ENCODE measurements at places on chromosomes 5 and 9.
A peak's percentile ranks its signal among the peaks of the same experiment; 100 is the strongest.

DNA sequence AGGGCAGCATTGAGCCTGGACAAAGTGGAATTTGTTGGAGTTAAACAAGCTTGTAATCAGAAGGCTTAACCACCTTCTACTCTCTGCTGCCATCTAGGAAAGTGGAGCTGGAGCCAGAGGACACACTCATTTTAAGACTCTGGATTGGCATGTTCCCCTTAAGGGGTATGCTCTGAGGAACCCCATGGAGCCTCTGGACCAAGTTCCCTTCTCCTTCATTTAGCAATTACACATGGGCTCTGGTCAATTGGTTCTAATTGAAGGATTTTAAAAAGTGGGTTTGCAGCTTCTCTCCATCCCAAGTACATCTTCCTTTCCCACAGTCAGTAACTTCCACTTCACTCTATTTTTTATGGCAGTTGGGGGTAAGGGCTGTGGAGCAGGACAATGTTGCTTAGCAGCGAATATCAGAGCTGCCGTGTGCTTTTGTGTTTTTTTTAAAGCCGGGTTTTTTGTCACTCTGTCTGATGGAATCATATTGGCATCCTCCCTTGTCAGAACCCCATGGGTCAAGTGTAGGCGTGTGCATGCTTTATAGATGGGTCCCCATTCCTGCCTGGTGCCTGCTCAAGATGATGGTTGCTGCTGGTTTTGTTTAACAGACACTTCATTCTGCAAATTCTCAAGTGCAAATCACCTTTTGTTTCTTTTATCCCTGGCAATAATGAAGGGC, 330.7 kb upstream of the ADAMTSL1 start:
- DNase-seq = no peak

DNA sequence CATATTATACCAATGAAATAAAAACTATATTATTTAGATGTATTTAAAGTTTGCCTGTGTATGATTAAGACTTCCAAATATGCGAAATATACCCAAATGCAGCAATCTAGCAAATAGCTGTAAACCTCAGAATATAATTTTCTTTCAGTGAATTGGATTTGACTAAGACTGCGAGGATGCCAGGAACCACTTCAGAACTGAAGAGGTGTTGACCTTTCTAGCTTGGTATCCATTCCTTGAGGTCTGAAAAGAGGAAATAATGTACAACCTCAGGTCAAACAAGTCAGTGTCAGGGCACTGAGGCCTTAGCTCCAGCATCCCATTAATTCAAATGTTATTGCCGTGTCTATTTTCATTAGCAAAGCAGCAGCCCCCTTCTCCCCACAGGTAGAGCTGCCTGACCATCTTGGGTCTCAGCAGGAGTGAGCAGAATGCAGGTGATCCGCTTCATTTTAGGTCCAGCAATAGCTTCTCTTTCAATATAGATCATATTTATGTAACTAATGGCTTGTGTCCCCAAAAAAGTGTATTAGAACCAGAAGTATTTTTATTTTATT, 100.0 kb downstream of the KIAA1958 start:
- DNase-seq = no peak

DNA sequence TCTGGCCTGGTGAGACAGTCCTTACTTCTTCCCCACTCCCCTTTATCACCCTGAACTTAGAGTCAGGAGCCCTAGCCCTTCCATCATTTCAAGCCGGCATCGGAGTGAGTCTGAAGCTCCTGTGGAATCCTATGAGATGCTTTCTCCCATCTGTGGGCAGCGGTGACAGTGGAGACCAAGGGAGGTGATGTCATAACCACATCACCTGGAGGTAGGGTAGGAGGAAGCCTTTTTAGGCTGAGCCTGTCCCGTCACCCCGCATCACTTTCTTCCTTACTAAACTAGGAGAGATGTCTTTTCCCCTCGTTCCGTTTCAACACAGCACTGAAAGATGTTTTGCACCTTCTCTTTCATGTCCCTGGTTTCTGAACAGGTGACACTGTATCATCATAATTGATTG, 124.1 kb upstream of the WWC1 start:
- no peak for DNase-seq

- no peak for DNase-seq
Measured at GRCh38 chr5:152606776-152607364, 201.8 kb upstream of the NMUR2 start.

DNA sequence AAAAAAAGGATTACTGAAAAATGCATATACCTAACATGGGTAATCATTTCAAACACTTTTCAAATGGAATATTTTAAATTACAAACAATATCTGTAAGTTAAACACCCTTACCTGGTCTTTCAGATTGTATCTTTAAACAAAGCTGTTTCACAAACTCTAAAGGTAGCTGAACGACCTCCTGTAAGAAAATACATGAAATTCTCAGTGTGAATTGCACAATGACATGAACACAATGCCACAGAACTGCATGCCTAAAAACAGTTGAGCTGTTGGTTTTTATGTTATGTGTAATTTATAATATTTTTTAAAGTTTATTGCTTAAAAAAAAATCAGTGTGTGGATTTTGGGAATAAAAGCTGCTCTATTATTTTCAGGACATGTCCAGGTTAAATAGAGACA, 17.5 kb downstream of the IPPK start:
- no peak for DNase-seq

DNA sequence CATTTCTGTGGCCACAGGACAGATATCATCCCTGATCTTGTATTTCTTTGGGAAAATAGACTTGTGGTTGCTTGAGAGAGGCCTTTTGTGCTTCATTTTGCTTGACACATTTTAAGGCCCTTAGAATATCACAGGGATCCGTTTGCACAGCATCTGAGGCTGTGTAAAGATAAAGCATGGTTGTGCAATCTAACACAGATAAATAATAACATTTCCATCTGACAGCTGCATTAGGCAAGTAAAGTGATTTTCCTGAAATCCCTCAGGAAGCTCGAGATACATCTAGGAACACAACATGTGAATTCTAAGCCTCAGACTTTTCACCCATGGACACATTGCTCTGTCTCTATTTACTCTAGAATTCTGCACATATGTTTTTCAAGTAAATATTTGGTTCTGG, 212.8 kb upstream of the ADAMTSL1 start:
- DNase-seq = no peak

DNA sequence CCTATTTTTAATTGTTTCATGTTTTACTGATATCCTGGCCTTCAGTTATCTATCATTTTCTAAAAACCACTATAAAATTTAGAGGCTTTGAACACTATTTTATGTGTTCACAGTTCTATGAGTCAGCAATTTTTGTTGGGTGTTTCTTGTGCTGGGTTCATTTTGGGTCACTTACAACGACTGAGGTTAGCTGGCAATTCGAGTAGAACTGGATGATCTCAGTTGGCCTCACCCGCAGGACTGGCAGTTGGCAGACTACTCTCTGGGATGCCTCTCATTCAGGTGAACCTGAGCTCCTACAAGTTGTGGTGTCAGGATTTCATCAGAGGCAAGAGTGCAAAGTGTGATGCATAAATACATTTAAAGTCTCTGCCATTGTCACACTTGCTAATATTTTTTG, 151.0 kb upstream of the PAPPA start:
- no peak for DNase-seq

- DNase-seq = no peak
Measured at GRCh38 chr5:77312413-77312812, 101.9 kb downstream of the PDE8B start.

DNA sequence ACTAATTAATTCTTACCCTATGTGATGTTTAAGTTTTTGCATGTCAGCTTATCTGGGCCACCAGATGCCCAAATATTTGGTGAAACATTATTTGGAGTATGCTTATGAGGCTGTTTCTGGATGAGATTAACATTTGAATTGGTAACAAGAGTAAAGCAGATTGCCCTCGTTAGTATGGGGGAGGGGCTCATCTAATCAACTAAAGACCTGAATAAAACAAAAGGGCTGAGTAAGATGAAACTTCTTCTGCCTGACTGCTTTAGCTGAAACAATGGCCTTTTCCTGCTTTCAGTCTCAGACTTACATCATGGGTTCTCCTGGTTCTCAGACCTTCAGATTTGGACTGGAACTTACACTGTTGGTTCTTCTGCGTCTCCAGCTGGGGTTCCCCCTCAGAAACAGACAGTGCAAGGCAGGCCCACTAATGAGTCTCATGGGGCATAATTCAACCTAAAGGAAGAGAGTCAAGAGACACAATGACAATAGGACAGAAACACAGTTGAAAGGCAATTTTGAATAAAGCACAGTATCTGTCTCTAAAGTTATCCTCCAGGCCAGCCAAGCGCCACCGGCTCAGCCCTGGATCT, 288.4 kb downstream of the CAAP1 start:
- DNase-seq = peak; percentile 65

GRCh38 chr5:53403758-53404157, 76.7 kb upstream of the FST start:
- no peak for DNase-seq

- no peak for DNase-seq
Measured at GRCh38 chr9:33178972-33179697, 12.0 kb upstream of the B4GALT1 start.

GRCh38 chr9:75669721-75670120, 220.8 kb upstream of the PCSK5 start:
- DNase-seq = no peak

GRCh38 chr5:158869092-158869491, 230.6 kb downstream of the EBF1 start:
- no peak for DNase-seq

DNA sequence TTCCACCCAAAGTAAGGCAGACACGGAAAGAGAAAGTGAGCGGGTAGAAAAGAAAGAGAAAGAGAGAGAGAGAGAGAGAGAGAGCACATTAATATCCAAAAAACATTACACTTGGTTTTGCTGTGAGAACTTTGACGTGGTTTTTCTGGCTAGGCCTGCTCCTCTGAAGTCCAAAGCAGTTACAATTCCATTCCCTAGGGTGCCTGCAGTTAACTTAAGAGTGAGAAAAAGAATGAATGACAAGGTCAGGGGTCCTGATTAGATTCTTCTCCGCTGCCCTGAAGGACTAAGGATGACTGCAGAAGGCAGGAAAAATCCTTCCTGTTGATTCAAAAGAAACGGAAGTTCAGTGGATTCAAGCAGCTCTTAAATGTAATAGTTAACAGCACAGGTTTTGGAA, 589.8 kb downstream of the PRELID2 start:
- no peak for DNase-seq

DNA sequence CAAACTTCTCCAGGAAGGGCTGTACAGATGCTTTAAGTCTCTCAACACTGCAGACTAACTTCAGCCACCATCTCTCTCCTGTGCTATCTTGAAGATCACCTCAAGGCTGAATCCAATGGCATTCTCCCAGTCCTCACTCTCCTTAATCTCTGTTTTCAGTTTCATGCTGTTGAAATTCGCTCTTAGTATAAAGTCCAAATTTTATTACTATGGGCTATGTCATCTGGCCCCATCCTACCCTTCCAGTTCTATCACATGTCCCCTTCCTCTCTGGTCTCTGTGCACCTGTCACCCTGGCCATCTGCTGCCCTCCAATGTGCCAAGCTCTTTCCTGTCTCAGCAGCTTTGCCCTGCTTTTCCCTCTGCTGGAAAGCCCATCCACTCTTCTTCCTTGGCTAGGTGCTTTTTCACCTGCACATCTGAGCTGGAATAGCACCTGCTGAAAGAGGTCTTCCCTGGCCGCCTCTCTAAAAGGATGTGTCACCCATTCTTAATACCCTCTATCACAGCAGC, 284.7 kb upstream of the MAP3K1 start:
- no peak for DNase-seq

GRCh38 chr9:114484854-114485443, 20.3 kb downstream of the WHRN start:
- DNase-seq = peak; percentile 31

DNA sequence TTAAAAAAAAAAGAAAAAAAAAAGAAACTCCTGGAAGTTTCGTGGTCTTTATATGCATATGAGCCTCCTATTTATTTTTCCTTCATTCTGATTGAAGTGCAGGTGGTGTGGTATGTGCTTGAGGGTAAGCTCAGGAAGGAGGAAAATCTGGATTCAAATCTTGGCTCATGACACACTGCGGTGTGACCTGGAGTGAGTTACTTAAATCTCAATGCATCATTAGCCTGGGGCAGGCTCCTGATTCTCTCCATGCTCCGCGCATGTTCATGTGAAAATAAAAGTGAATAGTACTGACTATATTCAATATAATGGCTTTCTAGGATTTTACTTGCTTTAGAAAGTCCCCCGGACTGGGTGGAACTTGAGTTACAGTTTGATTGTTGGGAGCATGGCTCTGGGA, 35.6 kb downstream of the PTTG1 start:
- no peak for DNase-seq

- DNase-seq = no peak
Measured at GRCh38 chr5:139079991-139080610, 118.1 kb downstream of the SIL1 start.

DNA sequence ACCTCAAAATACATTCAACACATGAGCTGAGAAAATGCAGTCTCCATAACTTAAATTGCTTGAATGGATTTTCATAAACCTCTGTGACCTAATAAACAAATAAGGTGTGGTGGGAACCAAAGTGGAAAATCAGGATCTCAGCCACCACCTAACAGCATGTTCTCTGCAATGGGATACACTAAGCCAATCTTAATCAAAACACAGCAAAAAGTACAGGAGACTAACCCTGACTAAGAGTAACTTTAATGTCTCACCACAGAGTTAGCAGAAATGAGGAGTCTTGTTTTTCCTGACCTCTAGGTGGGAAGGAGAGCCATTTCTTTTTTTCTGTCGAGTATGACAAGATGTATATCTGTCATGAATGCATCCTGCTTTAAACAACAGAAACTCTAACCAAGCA, 48.5 kb downstream of the PLK2 start:
- no peak for DNase-seq

DNA sequence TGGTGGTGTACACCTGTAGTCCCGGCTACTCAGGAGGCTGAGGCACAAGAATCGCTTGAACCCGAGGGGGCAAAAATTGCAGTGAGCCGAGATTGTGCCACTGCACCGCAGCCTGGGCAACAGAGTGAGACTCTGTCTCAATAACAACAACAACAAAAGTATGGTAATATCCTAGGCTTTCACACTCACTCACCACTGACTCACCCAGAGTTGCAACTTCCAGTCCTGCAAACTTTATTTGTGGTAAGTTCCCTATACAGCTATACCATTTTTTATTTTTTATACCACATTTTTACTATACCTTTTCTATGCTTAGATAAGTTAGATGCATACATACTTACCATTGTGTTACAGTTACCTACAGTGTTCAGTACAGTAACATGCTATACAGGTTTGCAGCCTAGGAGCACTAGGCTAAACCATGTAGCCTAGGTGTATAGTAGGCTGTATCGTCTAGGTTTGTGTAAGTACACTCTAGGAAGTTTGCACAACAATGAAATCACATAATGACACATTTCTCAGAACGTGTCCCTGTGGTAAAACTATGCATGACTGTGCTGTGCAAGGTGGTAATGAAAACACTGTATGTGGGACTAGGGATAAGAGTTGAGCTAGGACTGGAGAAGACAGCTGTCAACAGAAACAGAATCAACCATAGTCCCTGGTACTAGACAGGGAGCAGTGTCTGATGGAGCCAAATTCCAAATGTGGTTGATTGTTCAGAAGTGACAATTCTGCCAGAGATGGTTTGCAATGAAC, 109.5 kb upstream of the RAD23B start:
- no peak for DNase-seq

DNA sequence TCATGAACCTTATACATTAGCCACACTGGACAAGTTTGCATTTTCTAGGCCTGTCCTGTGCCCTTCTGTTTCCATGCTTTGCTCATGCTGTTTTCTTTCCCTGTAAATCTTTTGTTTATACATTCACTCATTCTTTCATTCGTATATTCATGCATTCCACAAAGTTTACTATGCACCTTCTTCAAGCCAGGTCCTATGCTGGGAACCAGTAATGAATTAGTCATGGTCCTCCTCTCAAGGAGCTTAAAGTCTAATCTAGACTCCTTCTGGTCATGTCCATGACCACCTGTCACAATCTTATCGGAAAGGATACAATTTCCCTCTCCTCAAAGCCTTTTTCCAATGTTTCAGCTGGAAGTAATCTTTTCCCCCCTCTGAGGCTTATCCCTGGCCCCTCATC, 9.1 kb upstream of the XPA start:
- DNase-seq = no peak

Measured in GM06990 (cell line).